ENCODE measurements at places on chromosomes 2 and 18.
A peak's percentile ranks its signal among the peaks of the same experiment; 100 is the strongest.

DNA sequence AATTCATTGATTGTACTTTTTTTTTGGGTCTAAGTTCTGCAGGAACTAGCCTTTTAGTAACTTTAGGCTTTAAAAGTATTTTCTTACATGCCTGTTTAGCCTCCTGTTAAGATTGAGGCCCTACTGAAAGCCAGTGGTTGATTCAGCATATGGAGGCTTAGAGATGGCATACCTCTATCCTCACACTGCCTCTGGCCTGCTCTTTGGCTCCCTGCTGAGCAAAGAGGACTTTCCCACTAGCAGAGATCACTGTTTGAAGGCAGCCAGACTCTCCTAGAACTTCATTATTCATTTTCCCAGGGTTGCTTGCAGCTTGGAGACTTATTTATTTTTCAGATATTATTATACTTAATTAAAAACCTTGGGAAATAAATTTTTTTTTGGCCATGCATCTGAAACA, 405.6 kb upstream of the MEX3C start:
- DNase-seq, result no peak

- DNase-seq, result no peak
Measured at GRCh38 chr2:86081724-86082123, 24.0 kb downstream of the POLR1A start.

DNA sequence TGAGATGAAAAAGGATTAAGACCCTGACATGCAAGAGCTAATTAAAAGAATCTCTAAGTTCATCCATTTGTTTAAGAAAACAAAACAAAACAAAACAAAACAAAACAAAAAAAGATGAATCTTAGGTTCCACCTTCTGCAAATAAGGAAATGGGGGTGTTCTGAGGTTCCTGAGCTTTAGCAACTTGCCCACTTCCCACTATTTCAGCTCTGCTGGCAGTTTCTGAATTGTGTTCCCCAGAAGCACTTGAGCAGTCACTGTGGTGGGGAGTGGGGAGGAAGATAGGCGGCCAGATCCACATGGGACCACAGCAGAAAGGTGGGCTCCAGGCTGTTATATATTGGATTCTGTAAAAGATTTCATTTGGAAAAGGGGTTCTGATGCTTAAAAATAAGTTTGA, 20.3 kb downstream of the INO80C start:
- DNase-seq, result no peak

DNA sequence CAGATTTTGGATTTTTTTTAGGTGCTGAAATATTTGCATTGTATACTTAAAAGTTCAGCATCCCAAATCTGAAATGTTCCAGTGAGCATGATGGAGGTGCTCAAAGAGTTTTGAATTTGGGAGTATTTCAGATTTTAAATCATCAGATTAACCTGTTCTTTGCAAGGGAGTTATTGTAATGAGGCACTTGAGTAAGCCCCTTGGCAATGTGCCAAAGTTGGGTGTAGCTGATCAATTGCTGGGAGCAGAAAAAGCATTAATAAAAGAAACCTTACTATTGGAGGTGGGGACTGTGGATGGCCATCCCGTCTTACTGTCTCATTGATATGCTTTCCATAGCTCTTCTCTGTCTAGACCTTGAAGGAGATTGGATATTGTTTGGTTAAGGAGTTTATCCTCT, 28.3 kb downstream of the MALT1 start:
- peak; percentile 29 for DNase-seq

GRCh38 chr2:83594241-83595120, 864.6 kb downstream of the SUCLG1 start:
- no peak for DNase-seq

DNA sequence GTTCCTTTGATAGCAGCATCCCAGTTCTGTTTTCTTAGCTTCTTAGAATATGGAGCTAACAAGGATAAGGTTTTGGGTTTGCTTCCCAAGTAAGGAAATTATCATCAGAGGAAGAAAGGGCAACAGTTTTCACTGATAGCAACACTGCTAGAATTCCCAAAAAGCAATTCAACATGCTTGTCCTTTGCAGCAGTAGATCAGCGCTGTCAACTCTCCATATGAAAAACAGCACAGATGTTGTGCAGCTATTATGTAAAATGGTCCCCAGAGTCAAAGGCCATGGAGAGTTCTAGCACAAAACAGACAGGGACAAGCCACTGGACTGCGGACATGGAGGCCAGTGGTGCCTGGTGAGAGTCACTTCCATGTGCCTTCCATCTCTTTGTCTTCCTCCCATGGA, 135.9 kb upstream of the RNF152 start:
- DNase-seq, result no peak

GRCh38 chr2:241351640-241352031, 4.4 kb upstream of the FARP2 start:
- DNase-seq, result no peak

DNA sequence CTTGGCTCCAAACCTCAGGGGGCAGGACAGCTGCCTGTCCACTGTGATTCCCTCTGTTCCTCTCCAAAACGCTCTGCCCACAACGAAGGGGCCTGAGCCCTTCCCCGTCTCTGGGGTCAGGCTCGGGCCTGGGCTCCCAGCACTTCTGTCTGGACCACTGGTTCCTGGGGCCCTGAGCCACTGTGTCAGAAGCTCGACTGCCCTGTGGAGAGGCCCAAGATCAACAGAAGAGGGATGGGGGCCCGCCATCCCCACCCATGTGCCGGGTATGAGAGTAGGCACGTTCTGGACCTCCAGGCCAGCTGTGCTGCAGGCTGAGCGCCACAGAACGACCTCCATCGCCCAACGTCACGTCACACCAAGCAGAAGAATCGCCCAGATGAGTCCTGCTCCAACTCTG, 119.9 kb upstream of the HS6ST1 start:
- DNase-seq, result no peak

- DNase-seq, result no peak
Measured at GRCh38 chr2:219460424-219460926, 25.8 kb downstream of the SPEG start.

DNA sequence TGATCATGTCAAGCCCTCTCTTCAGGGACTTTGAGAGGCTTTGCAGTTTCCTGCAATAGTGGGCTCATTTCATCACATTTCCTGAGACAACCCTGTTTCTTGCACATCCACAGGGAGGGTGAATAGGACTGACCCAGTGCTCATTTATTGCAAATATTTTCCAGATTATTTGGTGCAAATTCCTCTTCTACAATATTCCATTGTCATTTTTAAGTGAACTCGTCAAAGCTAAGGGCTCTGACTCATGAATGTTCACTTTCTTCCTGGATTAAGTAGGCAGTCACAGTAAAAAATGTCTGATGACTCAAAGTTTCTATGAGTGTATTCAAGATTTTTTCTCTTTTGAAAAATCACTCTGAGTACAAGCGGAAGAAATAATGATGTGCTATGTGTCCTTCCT, 225.5 kb upstream of the GALNT5 start:
- DNase-seq, result no peak
